NCI-H2029 treated with DMSO at 0.1 percent for 48 hours (cell line): ENCODE measurements at places on chromosomes 2 and 18.
A peak's percentile ranks its signal among the peaks of the same experiment; 100 is the strongest.

DNA sequence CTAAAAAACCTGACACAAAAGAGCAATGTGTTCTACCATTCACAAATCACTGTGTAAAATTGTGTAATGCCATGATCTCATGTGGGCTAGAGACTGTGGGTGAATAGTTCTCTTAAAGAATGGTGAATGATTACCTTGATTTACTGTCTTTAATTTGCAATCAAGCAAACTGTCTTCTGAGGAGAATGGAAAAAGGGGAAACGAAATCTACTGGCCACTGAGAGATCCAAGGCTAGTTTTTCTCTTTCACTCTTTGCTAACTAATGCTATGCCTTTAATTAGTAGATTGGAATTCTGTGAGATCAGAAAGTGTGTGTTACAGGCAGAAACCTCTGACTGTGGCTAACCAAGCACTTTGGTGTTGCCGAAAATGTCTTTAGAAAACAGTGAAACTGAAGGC is 422.7 kb downstream of the TGIF1 start:
- no peak for DNase-seq

- DNase-seq: no peak
Measured at GRCh38 chr2:143146366-143146765, 17.1 kb downstream of the ARHGAP15 start.

- peak; percentile 8 for DNase-seq
Measured at GRCh38 chr2:101408925-101409324, 21.6 kb upstream of the CREG2 start.

GRCh38 chr2:28035816-28036215 is 145.3 kb downstream of the BABAM2 start:
- no peak for DNase-seq
